Transverse colon (tissue), 4 donors: ENCODE measurements at places on chromosomes 7 and 10. TPM values are rescaled to one million over a fixed set of nuclear protein-coding genes. Genes with fewer than 3 reads are reported as not detected.

- peaks cover 4% of the 10 kb centered on the region for H3K4me1 ChIP-seq
- H3K36me3 ChIP-seq = no peaks in the 10 kb centered on the region
- no peak overlapping the region for H3K27ac ChIP-seq
- DNase-seq = no peak
- H3K4me3 ChIP-seq = no peak overlapping the region
Measured at GRCh38 chr7:143487061-143487460, 9.4 kb downstream of the TAS2R41 start.

- DNase-seq = peak; percentile 86
- peaks cover 7% of the 10 kb centered on the region for H3K36me3 ChIP-seq
- no peak overlapping the region for H3K27ac ChIP-seq
Measured at GRCh38 chr10:45464958-45465567, 91.0 kb downstream of the ALOX5 start.

GRCh38 chr10:78851647-78852046, 217.1 kb upstream of the ZMIZ1 start:
- no peak for DNase-seq
- H3K36me3 ChIP-seq = no peaks in the 10 kb centered on the region
- no peaks in the 10 kb centered on the region for H3K27me3 ChIP-seq
- H3K4me1 ChIP-seq = no peaks in the 10 kb centered on the region

DNA sequence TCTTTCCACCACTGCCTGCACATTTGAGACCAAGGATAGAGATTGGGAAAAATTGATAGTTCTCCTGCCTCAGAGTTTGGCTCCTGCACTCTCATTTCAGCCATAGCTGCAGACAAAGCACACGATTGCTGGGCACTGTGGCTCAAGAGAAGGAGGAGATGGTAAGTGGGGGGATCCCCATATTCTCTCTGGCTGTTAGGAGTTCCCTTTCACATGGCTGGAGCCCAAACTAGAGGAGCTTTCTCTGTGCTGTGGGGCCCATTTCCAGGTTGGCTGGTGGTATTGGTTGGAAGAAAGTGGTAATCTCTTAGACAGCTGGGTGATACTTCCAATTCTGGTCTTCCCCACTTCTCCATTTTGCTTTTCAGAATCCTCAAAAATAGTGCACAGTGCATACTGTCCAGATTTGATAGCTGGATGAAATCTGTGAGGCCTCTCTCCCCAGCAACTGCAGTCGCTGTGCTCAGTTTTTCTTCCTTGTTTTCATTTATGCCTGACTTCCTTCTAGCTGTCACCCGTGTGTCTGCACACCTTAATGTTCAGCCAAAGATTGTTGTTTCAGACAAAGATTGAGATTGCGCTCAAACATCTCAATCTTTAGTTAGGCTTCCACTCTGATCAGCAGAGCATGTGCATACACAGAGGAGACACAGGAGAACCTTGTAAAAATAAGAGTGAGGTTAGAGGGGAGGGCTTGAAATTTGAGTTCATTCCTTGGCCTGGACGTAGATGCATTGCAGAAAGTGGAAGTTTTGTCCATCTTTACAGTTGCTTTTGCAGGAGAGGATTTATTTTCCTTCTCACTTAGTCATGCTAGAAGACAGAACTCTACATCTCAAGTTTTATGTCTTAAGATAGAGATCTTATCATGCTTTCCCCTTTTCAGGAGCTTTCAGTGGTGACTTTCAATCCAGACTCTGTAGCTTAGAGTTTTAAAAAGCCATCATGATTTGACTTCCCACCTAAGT, 28.6 kb downstream of the RABGEF1 start:
- DNase-seq = no peak
- peaks cover 33% of the 10 kb centered on the region for H3K4me1 ChIP-seq
- H3K27me3 ChIP-seq = no peaks in the 10 kb centered on the region
- peaks cover 6% of the 10 kb centered on the region for H3K36me3 ChIP-seq
- H3K27ac ChIP-seq = no peak overlapping the region

DNA sequence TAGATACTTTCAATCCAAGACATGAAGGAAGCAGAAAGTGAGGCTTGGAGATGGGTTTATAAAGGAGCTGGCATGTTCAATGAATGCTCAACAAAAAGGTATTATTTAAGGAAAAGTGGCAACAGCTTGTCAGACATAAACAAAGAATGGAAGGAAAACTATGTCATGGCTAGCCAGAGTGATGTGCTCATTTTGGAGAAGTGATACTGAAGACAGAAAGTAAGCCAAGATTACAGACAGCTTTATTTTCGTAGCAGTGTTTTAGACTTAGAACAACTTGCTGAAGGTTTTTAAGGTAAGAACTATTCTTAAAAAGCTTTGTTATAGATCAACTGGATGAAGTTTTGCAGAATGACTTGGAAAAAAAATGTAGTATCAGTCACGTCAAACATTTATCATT, 160.5 kb upstream of the FERD3L start:
- no peak for DNase-seq
- H3K27me3 ChIP-seq = no peaks in the 10 kb centered on the region
- no peaks in the 10 kb centered on the region for H3K4me1 ChIP-seq
- no peaks in the 10 kb centered on the region for H3K36me3 ChIP-seq

DNA sequence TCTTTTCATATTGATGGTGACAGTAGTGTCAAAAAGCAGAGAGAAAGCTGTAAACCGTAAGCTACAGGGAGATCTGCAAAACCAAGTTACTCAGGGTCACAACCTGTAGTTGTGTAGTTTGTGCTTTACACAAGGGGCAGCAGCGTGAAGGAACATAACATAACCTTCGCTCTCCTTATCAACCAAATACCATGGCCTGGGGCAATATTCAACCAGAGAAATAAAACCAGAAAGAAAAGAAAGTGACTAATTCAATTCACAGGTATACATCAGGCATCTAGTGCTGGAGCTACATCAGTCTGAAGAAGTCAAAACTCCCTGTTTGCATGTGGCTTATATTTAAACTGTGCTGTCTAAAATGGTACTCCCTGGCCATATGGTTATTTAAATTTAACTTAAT, 224.3 kb downstream of the TWIST1 start:
- no peaks in the 10 kb centered on the region for H3K4me1 ChIP-seq
- DNase-seq = no peak
- H3K4me3 ChIP-seq = no peak overlapping the region
- H3K27ac ChIP-seq = no peak overlapping the region

DNA sequence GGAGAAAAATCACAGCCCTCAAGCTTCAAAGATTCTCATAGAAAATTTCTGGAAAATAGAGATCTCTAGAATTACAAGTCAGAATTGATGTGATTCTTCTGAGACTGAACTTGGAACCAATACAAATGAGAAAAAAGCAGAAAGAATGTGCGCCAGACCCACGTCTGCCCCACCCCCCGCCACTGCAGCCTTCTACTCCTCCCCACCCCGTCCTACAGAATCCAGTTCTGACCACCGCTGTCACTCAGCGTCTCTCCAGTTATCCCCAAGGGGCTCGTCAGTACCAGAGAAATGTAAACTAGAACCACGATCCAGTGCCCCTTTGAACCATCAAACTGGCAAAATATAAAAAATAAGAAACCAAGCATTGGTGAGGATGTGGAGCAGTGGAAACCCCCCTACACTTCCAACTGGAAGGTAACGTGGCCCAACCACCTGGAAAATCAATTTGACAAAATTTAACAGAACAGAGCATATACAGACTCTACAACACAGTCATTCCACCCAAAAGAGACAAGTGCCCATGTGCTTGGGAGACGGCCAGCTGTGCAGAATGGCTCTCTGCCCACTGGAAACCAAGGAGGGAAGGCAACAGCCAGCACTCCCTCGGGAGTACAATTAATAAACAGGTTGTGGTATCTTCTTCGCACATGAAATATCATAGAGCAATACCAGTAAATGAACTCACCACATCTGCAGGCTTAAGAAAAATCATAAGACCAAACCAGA, 397.9 kb downstream of the TNS3 start:
- no peak overlapping the region for H3K4me3 ChIP-seq
- H3K27me3 ChIP-seq = no peaks in the 10 kb centered on the region
- H3K4me1 ChIP-seq = peaks cover 5% of the 10 kb centered on the region
- no peak overlapping the region for H3K27ac ChIP-seq

GRCh38 chr10:28669227-28670173, 7.8 kb upstream of the BAMBI start:
- H3K4me3 ChIP-seq = no peak overlapping the region
- no peak overlapping the region for H3K27ac ChIP-seq
- peaks cover 86% of the 10 kb centered on the region for H3K27me3 ChIP-seq
- DNase-seq = no peak
- no peaks in the 10 kb centered on the region for H3K36me3 ChIP-seq

The CFAP43 gene
- 0.68 TPM for total RNA-seq

The RUFY2 gene
- 7.9 TPM for total RNA-seq

The EBF3 gene
- 0.37 TPM for total RNA-seq

DNA sequence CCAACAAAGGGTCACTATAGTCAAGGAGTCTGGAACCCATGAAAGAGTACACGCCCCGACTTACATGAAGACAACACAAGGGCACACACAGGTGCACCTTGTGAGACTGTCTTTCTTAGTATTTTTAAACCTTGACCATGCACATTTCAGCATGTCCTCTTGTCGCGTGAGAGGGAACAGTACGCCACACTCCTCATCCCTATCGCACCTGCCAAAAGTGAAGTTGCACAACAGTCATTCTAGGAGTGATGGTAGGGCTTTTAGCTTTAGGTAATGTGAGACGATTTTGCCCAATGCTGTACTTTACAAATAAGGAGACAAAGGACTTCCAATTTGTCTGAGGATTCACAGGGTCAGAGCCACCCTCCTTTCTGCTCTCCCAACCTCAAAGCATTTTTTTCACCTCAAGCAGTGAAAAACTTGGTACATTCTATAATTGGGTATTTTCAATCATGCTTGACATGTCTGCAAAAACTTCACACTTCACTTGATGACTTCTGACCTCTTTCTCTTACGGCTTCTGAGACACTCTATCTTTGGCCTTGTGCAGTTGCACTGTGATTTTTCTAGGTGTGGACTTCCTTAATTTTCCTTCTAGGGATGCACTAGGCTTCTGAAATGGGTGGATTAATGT, 173.9 kb upstream of the GRB10 start:
- H3K36me3 ChIP-seq = no peaks in the 10 kb centered on the region
- no peak overlapping the region for H3K4me3 ChIP-seq
- no peaks in the 10 kb centered on the region for H3K4me1 ChIP-seq

DNA sequence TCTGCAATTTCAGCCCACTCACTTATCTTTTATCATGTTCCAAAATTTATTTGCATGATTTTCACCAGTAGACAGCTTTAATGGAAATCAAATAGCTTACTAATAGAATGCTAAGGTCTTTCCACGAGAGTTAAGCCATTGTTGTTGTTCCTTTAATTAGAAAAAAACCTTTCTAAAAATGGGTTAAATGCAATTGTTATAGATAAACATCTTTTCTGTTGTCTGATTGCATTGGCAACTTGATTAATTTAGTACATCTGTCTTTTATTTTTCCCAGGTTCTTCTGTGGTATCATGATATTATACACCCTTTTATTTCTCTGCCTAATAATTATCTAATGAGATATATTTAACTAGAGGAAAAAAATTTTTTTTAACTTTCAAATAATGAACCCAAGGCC, 487.6 kb upstream of the MBL2 start:
- no peaks in the 10 kb centered on the region for H3K27me3 ChIP-seq
- H3K36me3 ChIP-seq = no peaks in the 10 kb centered on the region
- no peak overlapping the region for H3K4me3 ChIP-seq
- no peak for DNase-seq
- H3K27ac ChIP-seq = no peak overlapping the region

- no peaks in the 10 kb centered on the region for H3K4me1 ChIP-seq
- H3K27ac ChIP-seq = no peak overlapping the region
- no peaks in the 10 kb centered on the region for H3K27me3 ChIP-seq
- no peak for DNase-seq
- H3K4me3 ChIP-seq = no peak overlapping the region
- H3K36me3 ChIP-seq = no peaks in the 10 kb centered on the region
Measured at GRCh38 chr7:20479706-20480105, 135.8 kb upstream of the ABCB5 start.

The FAM25G gene
- total RNA-seq = not detected

GRCh38 chr7:26160896-26161295, 8.9 kb downstream of the NFE2L3 start:
- peaks cover 9% of the 10 kb centered on the region for H3K4me1 ChIP-seq
- H3K4me3 ChIP-seq = no peak overlapping the region
- DNase-seq = no peak
- no peaks in the 10 kb centered on the region for H3K36me3 ChIP-seq
- no peaks in the 10 kb centered on the region for H3K27me3 ChIP-seq
- no peak overlapping the region for H3K27ac ChIP-seq

DNA sequence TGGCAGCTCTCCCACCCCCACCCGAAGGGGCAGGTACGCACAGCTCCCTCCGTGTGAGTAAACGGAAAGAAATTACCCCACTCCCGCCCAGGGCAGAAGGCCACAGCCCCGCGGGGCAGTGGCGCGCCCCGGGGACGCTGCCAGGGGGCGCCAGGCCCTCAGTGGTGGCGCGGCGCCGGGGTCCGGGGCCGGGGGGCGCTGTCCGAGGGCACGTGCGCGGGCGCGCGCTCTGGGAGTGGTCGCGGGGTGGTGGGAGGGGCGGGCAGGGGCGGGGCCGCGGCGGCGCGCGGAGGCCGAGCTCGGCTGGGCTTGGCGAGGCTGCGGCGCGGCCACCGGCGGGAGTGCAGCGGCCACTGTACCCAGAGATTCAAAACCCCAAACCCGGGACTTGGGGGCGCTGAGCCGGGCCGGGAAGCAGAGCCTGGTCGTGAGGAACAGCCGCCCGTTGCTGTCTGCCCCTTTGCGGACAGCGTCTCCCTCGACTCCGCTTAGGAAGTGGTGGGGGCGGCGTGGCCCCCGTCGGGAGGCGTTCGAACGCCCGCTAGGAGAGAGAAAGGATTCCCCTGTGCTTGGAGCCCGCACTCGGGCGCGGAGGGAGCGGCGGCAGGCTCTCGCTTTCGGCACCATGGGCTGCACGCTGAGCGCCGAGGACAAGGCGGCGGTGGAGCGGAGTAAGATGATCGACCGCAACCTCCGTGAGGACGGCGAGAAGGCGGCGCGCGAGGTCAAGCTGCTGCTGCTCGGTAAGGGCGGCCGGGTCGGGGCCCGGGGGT, at the start of gene GNAI1:
TSS of gene GNAI1 (plus strand) at position 296 of the 773 bp plus-strand sequence. CDS start at position 626, 330 bp downstream.
- peak within 1 kb of the TSS; percentile 98 for H3K4me3 ChIP-seq
- no peaks in the 10 kb centered on the region for H3K36me3 ChIP-seq
- peak within 1 kb of the TSS; percentile 97 for H3K27ac ChIP-seq
- peak; percentile 62 for DNase-seq
- peaks cover 23% of the 10 kb centered on the region for H3K4me1 ChIP-seq

GRCh38 chr10:94208315-94208714, 154.4 kb downstream of the NOC3L start:
- H3K27me3 ChIP-seq = no peaks in the 10 kb centered on the region
- no peak overlapping the region for H3K4me3 ChIP-seq
- DNase-seq = no peak
- no peaks in the 10 kb centered on the region for H3K36me3 ChIP-seq
- no peaks in the 10 kb centered on the region for H3K4me1 ChIP-seq
- H3K27ac ChIP-seq = no peak overlapping the region

GRCh38 chr10:86651021-86651471, 3.3 kb upstream of the OPN4 start:
- H3K36me3 ChIP-seq = no peaks in the 10 kb centered on the region
- DNase-seq = no peak
- H3K27ac ChIP-seq = no peak overlapping the region
- peaks cover 15% of the 10 kb centered on the region for H3K4me1 ChIP-seq
- H3K4me3 ChIP-seq = no peak overlapping the region
- H3K27me3 ChIP-seq = no peaks in the 10 kb centered on the region
